ENCODE measurements at places on chromosomes 11 and 22.

DNA sequence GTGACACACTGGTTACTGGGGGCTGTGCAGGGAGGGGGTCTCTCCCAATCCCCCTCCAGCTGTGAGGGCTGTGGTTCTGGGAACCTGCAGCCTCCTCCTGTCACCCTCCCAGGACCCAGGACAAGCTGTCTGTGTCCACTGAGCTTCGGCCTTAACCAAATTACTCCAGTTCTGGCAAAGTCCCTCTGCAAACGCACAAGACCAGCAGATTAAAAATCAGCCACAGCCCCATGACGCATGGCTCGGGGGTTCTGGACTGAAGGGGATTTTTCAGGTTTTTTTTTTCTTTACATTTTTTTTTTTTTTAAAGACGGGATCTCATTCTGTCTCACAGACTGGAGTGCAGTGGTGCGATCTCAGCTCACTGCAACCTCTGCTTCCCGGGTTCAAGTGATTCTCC is 32.2 kb upstream of the A4GALT start:
- DNase-seq, result no peak

GRCh38 chr11:74312326-74312725 is 886 bp upstream of the P4HA3 start:
- no peak for DNase-seq

DNA sequence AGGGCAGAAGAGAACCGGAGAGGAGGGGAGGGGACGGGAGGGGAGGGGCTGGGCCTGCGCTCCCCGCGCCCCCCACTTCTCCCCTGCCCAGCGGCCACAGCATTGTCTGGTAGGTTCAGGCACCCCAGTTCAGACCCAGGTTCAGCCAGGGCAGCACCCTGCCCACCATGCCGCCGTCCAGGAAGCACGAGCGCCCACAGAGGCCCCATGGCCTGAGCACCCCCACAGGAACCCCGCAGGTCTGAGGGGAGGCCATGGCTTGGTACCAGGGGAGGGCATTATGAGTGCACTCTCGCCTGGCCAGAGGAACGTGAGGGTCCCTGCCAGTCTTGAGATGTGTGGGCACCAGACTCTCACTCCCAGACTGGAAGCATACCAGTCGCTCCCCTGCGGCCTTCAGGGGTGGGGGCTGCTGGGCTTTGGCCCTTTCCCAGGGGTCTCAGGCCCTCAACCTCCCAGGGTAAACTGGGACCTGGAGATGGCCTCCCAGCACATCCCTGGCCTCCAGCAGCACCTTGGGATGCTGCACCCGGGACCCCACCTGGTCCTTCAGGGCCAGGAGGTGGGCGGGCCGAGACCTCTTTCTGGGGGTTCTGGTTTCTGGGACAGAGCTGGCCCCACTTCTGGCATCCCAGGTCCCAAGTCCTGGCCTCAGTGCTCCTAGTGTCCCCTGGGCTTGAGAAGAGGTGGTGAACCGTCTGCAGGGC is 597 bp upstream of the PLXNB2 start:
- DNase-seq, result no peak

- no peak for DNase-seq
Observed at GRCh38 chr11:45942381-45942780, 19.9 kb downstream of the LARGE2 start.

GRCh38 chr11:64518928-64519327 is 72.1 kb upstream of the SLC22A12 start:
- DNase-seq, result peak; percentile 6

- DNase-seq, result no peak
Observed at GRCh38 chr22:48333816-48334735, 1493.6 kb downstream of the BRD1 start.

DNA sequence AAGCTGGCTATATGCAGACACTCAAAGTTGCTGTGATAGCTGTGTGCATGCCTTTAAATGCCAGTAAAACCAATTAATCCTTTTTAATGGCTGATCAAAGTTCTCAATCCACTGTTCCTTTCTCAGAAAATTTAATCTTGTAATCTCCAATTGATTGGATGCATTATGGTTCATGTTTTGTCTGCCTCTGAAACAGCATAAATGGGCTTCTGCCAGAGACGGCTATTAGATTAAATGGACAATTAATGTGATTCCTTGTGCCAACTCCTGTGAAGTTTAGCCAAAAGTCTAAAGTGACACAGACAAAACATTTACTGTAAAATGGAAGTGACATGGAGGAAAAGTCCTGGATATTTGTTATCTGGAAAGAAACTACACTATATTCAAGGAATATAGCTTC is 952.5 kb upstream of the FAT3 start:
- DNase-seq, result no peak

DNA sequence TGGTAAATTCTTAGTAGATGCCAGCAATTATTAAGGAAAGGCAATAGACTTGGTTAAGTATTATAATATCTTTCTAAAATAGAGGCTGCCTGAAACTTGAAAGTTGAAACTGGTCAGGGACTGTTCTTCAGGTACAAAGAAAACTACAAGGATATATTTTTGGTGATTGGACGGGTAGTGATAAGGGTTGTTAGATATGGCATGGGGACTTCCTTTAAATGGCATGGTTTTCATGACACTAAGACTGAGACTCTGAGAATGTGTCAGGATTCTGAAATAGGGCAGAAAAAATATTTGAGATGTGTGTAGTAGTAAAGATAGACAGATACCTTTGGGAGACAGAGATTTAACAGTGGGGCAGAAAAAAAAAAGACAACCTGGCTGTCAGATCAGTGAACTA is 108.4 kb upstream of the SLC5A12 start:
- no peak for DNase-seq

GRCh38 chr11:68798221-68798813 is 43.4 kb downstream of the CPT1A start:
- peak; percentile 30 for DNase-seq
